ENCODE measurements at places on chromosomes 2 and 18.

- no peak for DNase-seq
Measured at GRCh38 chr18:48622911-48623431, 84.1 kb downstream of the CTIF start.

- no peak for DNase-seq
Measured at GRCh38 chr2:146820672-146821071, 1024.2 kb upstream of the ACVR2A start.

DNA sequence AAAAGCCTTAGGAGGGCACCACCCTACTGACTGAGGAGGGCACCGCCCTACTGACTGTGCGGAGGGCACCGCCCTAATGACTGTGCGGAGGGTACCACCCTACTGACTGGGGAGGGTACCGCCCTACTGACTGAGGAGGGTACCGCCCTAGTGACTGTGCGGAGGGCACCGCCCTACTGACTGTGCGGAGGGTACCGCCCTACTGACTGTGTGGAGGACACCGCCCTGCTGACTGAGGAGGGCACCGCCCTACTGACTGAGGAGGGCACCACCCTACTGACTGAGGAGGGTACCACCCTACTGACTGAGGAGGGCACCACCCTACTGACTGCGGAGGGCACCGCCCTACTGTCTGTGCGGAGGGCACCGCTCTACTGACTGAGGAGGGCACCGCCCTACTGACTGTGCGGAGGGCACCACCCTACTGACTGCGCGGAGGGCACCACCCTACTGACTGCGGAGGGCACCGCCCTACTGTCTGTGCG lies 150.2 kb upstream of the NFATC1 start:
- peak; percentile 4 for DNase-seq

GRCh38 chr18:23479829-23480505 lies 23.3 kb upstream of the RMC1 start:
- DNase-seq = no peak

GRCh38 chr2:221097568-221097915 lies 474.6 kb downstream of the EPHA4 start:
- no peak for DNase-seq

- no peak for DNase-seq
Measured at GRCh38 chr2:226647621-226648518, 151.8 kb downstream of the IRS1 start.

DNA sequence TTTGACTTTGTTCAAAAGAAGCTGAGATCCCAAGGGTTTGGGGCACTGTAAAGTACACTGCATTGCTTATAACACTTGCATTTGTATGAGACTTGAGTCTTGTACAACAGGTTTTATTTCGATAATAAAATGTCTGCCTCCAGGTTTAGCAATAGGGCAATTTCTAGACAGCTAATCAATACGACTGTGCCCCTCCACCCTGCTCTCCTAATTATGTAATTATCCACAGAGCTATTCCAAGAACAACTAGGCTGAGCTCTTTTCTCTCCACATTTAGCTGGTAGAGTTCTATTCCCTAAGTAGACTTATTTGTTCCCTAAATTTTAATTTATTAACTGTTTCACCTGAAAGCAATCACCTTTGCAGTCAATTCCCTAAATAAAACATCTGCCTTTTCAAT lies 52.9 kb upstream of the LINC00305 start:
- no peak for DNase-seq

- no peak for DNase-seq
Measured at GRCh38 chr18:58183226-58183625, 139.2 kb downstream of the NEDD4L start.

DNA sequence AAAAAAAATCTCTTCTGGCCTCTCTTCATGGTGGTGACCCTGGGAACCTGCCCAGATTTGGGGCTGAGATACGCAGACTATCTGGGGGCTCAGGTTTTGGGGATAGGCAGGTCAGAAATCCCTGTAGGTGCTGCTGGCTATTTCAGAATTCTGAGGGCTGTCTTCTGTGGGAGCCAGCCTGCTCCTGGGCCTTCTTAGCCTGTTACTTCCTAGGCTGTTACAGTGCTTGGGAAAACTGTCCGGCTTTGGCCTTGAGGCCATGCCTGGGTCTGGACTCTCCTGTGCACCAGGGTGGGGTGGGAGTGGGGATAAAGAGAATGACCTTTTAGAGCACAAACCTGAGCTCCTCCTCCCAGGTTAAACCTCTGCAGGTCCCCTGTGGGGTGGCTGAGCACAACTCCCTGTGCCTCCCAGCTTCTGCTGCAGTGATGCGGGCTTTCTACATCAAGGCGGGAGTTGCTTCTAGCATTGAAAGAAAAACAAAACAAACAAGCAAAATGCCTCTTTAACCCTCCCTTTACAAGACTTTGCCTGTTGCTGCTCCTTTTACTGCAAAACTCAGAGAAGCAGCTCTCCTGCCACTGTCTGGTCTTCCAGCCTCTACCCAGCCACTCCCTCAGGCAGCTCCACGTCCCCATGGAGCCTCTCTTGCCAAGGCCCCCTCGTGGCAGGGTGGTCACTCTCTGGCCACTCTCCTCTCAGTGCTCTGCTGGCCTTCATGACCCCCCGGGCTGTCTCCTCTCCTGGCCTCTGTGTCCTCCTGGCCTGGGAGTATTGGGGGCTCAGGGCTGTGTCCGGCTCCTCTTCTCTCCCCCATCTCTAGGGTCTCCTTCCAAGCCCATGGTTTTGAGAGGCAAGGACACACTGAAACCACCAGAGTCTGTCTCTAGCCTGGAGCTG lies 293.0 kb upstream of the HS6ST1 start:
- DNase-seq = no peak

DNA sequence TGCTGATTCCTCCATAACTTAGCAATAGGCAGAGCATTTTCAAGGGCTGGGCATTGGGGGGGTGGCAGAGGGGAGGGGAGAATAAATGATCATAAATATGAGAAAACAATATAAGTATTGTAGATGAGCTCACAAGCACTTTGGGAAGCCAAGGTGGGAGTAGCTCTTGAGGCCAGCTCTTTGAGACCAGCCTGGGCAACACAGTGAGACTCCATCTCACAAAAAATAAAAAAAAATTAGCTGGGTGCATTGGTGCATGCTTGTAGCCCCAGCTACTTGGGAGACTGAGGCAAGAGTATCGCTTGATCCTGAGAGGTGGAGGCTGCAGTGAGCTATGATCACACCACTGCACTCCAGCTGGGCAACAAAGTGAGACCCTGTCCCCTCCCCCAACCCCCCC lies 75.9 kb downstream of the MYCN start:
- no peak for DNase-seq

Measured in activated T-helper 1 cell treated with anti-CD3 and anti-CD28 coated beads, Interleukin-2, amount 50 U/mL, for 16 hours (primary cell).